Left colon (tissue), 2 donors: ENCODE measurements at places on chromosomes 1 and 21. TPM values are rescaled to one million over a fixed set of nuclear protein-coding genes. Genes with fewer than 3 reads are reported as not detected.
A peak's percentile ranks its signal among the peaks of the same experiment; 100 is the strongest.

The CENPF gene
- 4.3 TPM for total RNA-seq

The EFNA1 gene
- 63.0 TPM for total RNA-seq

The ZNF691 gene
- total RNA-seq, result 5.0 TPM

The PSEN2 gene
- total RNA-seq, result 28.7 TPM

The FOXD2 gene
- total RNA-seq, result 20.7 TPM

The VAV3 gene
- 69.1 TPM for total RNA-seq

The SPRR1B gene
- not detected for total RNA-seq

The TRIM45 gene
- total RNA-seq, result 1.3 TPM

The C8A gene
- total RNA-seq, result not detected

The CD48 gene
- 2.2 TPM for total RNA-seq

The SMG5 gene
- total RNA-seq, result 65.3 TPM

The ZFP69 gene
- total RNA-seq, result 2.6 TPM

The RPL22 gene
- 352 TPM for total RNA-seq

The NFASC gene
- total RNA-seq, result 8.2 TPM

The GLRX2 gene
- 19.5 TPM for total RNA-seq

The PRDM2 gene
- total RNA-seq, result 33.8 TPM

DNA sequence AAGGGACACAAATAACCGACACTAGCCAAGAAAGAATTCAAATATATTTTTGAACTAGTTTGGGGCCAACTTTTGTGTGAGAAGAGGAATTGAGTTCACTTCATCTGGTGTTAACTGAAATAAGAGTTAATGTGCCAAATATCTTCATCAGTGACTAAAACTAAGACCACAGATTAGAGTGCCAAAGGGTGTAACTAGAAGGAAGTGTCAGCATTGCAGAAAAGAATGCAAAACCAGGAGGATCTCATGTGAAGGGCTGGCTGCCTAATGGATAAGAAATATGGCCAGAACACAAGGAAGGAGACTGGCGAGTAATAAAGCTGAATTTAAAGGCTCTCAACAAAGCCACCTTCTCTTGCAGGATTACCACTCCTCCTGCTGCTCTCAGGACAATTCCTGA lies 61.8 kb upstream of the LRRC8D start:
- DNase-seq, result no peak

DNA sequence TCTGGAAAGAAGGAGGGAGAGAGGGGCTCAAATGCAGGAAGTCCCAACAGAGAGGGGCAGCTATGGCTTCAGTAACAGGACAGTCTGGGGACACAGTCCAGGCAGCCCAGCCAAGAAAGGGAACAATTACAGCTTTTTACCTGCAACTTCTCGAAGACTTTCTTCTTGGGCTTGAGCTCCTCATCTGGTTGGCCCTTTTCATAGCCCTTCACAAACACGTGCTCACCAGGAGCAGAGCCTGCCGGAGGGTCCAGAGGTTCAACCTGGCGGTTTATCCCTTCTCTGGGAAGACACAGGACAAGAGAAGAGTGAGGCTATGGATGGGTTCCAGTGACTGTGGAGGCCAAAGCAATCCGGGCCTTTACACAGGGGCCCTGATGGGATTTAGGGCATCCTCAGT lies 37.9 kb downstream of the YARS1 start:
- DNase-seq, result no peak

DNA sequence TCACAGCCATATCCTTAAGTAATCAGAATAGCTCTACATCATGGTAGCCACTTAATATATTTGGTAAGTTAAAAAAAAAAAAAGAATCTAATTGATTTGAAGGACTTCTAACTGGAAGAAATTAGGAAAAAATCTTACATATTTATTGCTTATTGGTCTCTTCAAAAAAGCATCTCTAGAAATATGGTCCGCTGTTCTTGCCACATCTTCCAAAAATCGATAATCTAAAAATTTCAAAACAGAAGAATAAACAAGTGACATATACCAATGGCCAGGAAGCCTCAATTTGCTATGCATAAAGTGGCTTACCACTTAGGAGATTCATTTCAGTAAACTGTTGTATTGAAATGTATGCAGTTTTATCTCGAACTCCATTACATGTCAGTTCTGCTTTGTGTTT lies 2.3 kb downstream of the ZNHIT6 start:
- no peak for DNase-seq

DNA sequence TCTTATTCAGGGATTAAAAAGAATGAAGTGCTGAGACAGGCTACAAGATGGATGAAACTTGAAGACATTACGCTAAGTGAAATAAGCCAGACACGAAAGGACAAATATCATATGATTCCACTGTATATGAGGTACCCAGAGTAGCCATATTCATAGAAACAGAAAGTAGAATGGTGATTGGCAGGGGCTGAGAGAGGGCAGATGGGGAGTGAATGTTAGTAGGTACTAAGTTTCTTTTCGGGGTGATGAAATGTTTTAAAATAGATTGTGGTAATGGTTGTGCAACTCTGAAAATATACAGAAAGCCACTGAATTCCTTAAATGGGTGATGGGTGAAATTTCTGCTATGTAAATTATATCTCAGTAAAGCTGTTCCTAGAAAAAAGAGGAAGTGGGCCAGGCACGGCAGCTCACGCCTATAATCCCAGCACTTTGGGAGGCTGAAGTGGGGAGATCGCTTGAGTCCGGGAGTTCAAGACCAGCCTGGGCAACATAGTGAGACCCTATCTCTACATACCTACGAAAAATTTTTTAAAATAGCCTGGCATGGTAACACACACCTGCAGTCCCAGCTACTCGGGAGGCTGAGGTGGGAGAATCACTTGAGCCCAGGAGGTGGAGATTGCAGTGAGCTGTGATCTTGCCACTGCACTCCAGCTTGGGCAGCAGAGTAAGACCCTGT lies 15.9 kb downstream of the SLC27A3 start:
- no peak for DNase-seq

DNA sequence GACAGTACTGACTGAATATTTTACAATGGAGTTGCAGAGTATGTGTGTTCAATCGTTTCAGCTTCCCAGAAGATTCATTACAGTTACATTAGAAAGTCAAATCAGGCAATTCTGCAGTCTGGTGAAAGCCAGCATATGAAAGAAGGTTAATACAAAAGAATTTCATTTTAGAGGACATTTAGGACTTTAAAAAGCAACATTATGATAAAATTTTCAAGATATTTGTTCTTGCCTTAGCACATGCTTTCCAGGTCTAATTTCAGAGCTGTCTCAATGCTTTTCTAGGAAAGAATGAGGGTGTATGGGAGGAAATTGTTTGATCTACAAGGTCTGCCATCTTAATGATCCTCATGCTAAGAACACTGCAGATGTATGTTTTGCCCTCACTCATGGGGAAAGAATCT lies 63.2 kb downstream of the RERE start:
- no peak for DNase-seq

GRCh38 chr1:79811173-79811572 lies 804.6 kb upstream of the ADGRL4 start:
- DNase-seq, result no peak

GRCh38 chr1:80278936-80279335 lies 1272.4 kb upstream of the ADGRL4 start:
- DNase-seq, result no peak

DNA sequence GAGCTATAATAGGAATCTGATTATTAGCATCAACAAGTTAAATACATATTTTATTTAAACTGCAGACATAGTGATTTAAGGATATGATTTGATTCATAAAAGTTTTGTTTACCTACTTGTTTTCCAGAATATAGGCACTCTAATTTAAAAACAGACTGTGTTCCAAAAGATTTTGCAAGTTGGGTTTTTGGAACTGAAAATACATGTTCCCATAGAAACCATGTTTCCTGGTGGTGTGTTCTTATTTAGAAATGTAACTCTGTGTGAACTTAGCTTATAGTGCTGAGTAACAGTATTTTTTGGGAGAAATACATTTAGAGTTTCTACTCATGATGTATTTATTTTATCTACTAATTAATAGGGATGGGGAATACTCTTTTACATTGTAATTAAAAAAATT lies 21.8 kb downstream of the USP25 start:
- DNase-seq, result no peak

DNA sequence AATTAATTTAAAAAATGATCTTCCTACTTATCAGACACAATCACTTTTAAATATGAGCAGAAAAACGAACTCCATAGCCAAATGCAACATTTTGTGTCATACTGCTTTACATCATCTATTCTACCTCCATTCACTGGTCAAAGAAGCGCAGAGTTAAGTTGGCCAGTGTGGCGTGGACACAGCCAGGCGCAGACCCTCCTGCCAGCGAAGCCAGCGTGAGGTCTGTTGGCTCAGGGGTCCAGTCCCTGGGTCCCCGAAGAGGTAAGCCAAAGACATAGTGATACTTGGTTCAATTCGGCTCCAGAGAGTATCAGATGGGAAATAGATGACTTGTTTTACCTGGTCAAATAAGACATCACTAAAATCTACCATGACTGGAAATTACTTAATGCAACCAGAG lies 59.2 kb downstream of the B3GALT5 start:
- no peak for DNase-seq

GRCh38 chr1:65688215-65688566 lies 104.5 kb upstream of the PDE4B start:
- no peak for DNase-seq

DNA sequence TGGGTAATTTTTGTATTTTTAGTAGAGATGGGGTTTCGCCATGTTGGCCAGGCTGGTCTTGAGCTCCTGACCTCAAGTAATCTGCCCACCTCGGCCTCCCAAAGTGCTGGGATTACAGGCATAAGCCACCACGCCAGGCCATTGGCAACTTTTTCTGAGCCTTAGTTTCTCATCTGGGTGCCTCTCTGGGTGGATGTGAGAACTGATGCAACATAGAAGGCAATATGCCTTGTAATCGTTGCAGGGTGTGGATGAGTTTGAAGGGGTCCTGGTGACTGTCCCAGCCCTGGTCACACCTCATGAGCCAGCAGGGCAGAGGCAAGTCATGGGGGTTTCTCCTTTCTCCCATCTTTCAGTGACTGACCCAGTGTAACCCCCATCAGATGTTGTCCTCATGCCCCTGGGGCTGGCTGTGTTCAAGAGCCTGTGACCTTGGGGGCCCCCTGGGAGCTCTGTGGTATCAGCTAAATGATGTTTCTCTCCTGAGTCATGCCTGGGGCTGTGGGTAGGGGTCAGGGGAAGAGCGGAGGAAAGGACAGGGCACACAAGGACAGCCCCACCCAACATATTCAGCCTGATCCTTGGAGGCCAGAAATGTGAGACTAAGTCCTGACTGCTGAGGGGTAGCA lies 3.6 kb downstream of the COL9A2 start:
- no peak for DNase-seq

- no peak for DNase-seq
Observed at GRCh38 chr1:72286401-72286800, 4.1 kb upstream of the NEGR1 start.

GRCh38 chr1:103917795-103918194 lies 168.1 kb downstream of the AMY1C start:
- no peak for DNase-seq

DNA sequence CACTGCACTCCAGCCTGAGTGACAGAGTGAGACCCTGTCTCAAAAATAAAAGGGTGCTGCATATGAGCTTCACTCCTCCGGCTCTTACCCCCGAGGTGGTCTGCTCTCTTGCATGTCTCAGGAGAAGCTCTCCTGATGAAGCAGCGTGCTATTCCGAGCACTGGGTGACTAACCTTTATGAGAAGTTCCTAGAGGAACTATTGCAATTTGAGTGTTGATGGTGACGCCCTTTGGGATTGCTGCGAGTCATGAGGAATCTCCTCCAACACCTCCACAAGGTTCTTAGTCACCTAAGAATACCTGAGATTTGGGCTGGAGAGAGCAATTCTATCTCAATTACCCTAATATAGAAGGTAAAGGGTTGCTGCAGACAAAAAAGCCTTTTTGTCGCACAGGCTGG lies 40.8 kb upstream of the TINAGL1 start:
- DNase-seq, result no peak

DNA sequence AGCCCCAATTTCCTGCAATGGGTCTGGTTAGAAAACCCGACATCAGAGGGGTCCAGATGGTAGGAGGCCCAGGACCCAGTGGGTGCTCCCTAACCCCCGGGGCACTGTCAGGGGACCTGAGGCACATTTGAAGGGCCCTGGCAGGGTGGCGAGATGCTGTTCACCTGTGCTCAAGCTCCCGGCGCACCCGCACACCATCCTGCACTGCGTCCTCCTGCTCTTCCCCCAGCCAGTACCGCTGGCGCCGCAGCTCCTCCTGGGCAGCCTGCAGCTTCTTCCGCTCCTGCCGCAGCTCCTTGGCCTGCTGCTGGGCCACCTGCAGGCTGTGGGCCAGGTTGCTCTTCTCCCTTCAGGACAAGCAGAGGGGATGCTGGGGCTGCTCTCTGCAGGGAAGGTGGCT lies 36.0 kb downstream of the RNU1-1 start:
- DNase-seq, result no peak

- DNase-seq, result peak; percentile 95
Observed at GRCh38 chr1:151372058-151372934, at the start of gene SELENBP1. SELENBP1 (minus strand) TSS chr1:151372705; CDS start chr1:151372641, 64 bp downstream.

GRCh38 chr1:207858281-207858680 lies 52.6 kb downstream of the CD34 start:
- DNase-seq, result no peak

GRCh38 chr1:169298441-169298840 lies 69.2 kb downstream of the NME7 start:
- DNase-seq, result no peak

GRCh38 chr1:196193896-196194559 lies 414.2 kb downstream of the KCNT2 start:
- DNase-seq, result no peak

GRCh38 chr1:232873412-232873811 lies 68.2 kb downstream of the MAP10 start:
- no peak for DNase-seq

- DNase-seq, result no peak
Observed at GRCh38 chr1:66519992-66520391, 14.0 kb upstream of the SGIP1 start.

GRCh38 chr1:12244585-12244984 lies 14.8 kb downstream of the VPS13D start:
- DNase-seq, result no peak

GRCh38 chr1:53254011-53254640 lies 15.8 kb upstream of the MAGOH start:
- DNase-seq, result no peak

- no peak for DNase-seq
Observed at GRCh38 chr1:156167536-156167935, 14.2 kb downstream of the SEMA4A start.
